ENCODE measurements at places on chromosomes 5 and 9.
A peak's percentile ranks its signal among the peaks of the same experiment; 100 is the strongest.

- DNase-seq, result no peak
Observed at GRCh38 chr9:89328064-89328463, 9.8 kb downstream of the SECISBP2 start.

GRCh38 chr5:159061179-159061796 is 38.4 kb downstream of the EBF1 start:
- DNase-seq, result no peak

DNA sequence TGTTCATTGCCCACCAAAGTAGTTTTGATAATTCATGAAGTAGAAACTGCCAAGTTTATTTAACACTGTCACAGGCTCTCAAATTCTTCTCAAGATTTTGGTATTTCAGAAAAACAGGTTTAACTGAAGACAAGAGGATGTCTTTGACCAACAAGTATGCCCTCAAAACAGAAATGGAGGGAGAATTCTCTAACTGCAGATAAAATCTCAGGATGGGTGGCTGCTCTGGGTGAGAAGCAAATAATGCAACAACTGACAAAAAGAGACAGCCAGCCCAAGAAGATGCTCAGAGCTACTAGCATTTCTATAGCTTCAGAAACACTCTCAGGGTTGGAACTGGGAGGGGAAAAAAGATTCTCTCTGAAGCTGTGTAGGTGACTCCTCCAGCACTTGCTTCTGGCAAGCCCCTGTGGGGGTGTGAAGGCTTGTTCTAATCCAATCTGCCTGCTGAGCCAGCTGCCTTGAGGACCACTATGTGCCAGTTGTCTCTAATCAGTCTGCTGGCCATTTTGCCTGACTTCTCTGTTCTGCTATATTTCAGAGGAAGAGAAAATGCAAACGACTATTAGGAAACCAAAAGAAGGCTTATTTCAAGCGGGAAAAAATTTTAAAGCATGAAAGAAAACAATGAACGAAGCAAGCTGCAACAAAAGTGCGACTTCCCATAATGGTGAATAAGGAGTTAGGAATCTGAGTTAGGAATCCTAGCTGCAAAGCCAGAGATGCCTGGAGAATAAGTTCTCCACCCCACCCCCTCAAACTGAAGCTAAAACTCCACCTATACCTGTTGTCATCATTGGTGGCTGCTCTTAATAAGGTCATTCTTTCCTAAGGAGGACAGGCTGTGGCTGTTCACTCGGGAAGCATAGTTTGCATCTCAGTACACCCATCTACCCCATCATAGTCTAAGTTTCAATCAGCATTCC is 147.5 kb downstream of the GNAQ start:
- DNase-seq, result peak; percentile 56

GRCh38 chr5:144189800-144190429 is 19.2 kb downstream of the KCTD16 start:
- DNase-seq, result peak; percentile 65

- no peak for DNase-seq
Observed at GRCh38 chr9:120863833-120864232, 13.2 kb downstream of the PHF19 start.

DNA sequence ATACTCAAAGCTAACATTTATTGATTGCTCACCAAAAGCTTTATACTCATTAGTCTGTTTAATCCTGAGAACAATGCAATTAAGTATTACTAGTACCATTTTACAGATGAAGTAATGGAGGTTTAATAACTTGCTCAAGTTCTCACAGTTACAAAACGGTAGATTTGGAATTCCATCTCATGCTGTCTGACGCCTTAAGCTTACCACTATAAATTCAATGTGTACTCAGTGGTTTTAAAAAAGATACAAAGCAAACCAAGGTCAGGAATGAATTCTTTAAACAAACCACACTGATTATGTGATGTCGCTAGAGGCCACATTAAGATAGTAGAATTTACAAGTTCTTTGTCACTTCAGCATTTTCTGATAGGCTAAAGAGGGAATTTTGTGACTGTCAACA is 1.2 kb upstream of the C5orf63 start:
- DNase-seq, result no peak

GRCh38 chr9:76634356-76635054 is 129.7 kb upstream of the PCA3 start:
- no peak for DNase-seq

- no peak for DNase-seq
Observed at GRCh38 chr5:66426259-66427138, 169.7 kb upstream of the MAST4 start.

DNA sequence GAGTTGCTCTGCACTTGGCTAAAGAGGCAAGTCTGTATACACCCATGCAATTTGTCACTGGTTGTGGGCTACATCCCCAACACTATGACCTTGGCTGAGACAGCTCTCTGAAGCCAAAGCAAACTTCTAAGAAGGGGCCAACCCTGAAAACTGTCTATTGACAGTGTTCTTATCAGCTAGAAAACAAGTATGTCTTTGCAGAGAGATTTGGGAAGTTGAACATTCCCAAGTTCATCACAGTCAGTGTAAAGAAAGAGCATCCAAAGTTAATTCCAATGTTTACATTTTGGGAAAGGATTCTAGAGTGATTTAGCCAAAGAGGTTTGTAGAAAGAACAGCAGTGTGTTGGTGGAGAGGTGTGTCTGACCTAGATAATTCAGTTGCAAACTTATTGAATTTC is 711.1 kb upstream of the CHD1 start:
- no peak for DNase-seq

GRCh38 chr5:39948867-39949468 is 524.2 kb upstream of the DAB2 start:
- peak; percentile 91 for DNase-seq

DNA sequence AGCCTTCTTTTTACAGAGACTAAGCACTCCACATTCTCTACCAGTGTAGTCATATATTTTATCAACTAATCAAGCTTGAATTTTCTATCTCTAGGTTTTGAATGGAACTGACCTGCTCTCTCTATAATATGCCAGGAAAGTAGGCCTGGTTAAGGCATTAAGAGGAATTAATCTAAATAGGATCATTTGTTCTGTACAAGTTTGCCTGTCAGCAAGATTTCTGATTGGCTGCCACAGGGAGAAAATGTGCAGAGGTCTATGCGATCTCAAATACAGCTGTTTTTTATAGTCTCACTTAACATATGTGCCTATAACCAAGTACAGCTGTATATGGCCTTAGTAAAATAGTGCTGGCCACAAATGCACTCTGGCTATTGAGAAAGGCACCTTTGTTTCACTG is 418.8 kb downstream of the KDM4C start:
- no peak for DNase-seq

DNA sequence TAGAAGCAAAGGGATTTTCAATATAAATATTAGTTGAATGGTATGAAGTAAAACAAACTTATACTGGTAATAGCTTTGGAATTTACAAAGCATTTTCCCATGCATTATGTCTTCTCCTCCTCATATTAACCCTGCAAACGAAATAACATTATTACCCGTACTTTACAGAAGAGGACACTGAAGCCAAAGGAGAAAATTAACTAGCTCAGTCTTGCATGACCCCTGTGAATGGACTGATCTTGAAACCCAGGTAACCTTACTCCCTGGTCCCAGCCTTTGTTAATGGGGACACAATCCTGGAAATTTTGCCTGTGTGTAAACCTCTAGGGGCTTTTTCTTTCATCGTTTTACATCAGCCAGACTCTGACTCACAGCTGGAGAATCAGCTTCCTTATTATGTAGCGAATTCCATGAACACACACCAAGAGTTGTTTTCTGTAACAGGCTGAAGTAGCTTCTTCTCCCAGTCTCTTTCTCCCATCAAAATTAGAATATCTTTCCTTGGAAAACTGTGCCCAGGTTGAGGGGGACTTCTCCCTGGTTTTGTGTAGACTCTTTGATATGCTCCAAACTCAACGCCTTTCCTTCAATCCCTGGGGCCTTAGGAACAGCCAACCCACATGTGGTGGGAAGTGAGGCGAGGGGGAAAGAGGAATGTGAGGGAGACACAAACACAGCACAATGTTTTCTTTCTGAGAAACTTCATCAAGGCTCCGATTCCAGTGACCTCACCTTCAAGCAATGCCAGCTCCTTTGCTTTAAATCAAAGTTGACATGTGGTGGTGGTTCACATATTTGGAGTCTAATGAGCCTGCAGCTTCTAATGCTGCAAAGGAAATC is 480.9 kb upstream of the PAPPA start:
- no peak for DNase-seq

- DNase-seq, result no peak
Observed at GRCh38 chr9:1495282-1496030, 445.3 kb downstream of the DMRT2 start.

GRCh38 chr5:87524217-87524616 is 111.5 kb upstream of the CCNH start:
- no peak for DNase-seq

GRCh38 chr9:104810421-104811339 is 46.8 kb downstream of the NIPSNAP3B start:
- DNase-seq, result no peak

- DNase-seq, result no peak
Observed at GRCh38 chr5:158660726-158661125, 439.0 kb downstream of the EBF1 start.

DNA sequence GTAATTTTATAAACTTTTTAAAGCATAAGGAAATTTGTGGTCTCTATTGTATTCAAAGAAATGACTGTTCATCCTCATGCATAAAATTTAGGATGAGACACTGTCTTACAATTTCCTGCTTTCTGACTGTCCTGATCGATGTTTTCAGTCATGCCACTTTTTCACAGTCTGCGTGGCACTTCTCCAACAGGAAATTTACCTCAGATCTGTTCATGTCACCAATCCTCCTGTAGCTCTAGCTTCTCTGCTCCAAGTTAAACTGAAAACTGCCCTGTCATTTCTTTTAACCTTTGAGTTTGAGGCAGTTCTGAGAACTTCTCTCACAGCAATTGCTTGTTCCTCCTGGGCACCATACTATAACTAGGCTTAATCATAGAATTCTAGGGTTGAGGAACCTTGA is 455.1 kb downstream of the EFNA5 start:
- no peak for DNase-seq

GRCh38 chr9:120393386-120394057 is 186.4 kb downstream of the CDK5RAP2 start:
- DNase-seq, result no peak

GRCh38 chr9:109258481-109259302 is 62.2 kb downstream of the EPB41L4B start:
- DNase-seq, result no peak

- no peak for DNase-seq
Observed at GRCh38 chr5:106801554-106801953, 869.2 kb downstream of the EFNA5 start.

- no peak for DNase-seq
Observed at GRCh38 chr9:25537808-25538207, 140.4 kb downstream of the TUSC1 start.

DNA sequence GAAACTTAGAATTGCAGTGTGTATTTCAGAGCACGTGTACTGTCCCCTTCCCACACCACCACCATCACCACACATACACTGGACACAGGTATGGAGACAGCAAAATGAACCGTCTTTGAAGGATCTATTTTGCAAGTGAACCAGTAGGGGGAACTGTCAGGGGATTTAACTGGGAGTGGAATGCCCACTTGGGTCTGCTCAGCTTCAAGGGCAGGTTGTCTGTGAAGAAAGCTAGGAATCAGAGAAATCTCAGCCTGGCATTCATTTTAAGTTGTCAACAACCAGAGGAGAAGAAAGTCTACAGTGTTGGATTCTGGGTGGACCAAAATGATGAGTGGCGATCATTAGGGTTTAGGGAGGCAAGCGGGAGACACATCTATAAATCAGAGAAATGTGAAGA is 147.0 kb downstream of the DCP2 start:
- DNase-seq, result no peak

DNA sequence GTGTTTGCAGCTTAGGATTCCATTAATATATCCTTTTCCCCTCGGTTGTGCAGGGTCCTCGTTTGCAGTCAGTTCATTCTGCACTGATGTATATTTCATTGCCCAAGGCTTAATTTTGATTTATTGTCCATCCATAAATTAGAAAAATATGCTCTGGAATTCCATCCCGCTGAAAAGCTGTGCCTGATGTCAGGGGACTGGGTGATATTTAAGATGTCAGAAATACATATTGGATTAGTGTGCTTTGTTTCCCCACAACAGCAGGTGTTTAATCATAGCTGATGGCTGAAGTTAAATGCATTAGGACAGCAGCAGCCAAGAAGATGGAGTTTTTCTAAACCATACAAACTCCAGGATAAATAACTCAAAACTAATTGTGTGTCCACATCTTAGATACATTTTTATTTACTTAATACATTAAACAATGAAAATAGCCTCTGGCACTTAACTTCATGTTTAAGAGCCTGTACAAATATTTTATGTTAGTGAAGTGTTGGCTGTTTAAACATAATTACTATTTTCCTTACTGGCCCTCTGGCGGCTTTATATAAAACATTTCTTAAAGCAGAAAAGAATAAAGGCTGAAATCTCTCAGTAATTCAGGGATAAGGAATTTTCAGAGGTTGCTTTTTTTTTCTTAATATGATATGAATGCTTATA is 170.4 kb upstream of the TBCA start:
- DNase-seq, result no peak

- DNase-seq, result no peak
Observed at GRCh38 chr9:129604766-129605163, 16.1 kb downstream of the C9orf50 start.

- DNase-seq, result peak; percentile 45
Observed at GRCh38 chr5:176658817-176659511, 11.7 kb downstream of the TSPAN17 start.

DNA sequence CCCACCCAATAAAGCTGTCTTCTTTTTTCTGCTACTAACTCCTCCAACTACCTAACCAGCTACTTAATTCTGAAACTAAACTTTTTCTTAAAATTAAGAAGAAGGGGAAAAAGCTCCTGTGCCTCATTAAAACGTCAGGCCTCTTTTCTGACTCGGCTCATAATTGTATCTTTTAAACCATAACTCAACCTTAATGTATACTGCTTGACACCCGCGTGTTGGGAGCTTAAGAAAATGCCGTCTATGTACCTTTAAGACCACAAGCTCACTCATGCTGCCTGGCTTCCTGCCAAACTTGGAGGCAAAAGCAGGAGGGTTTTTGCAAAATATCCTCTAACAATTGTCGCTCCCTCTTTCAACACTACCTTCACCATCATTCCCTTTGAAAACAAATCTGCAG is 5.0 kb downstream of the EBF1 start:
- no peak for DNase-seq

- DNase-seq, result no peak
Observed at GRCh38 chr5:100667161-100667630, 132.0 kb downstream of the FAM174A start.

- no peak for DNase-seq
Observed at GRCh38 chr5:68027519-68027918, 188.0 kb upstream of the PIK3R1 start.

GRCh38 chr9:18710065-18710464 is 236.1 kb downstream of the ADAMTSL1 start:
- DNase-seq, result no peak

GRCh38 chr9:76049341-76049740 is 158.9 kb downstream of the PCSK5 start:
- DNase-seq, result no peak

GRCh38 chr9:135448663-135449100 is 30.9 kb upstream of the PPP1R26 start:
- DNase-seq, result no peak

Measured in T-helper 2 cell (primary cell).